Activated CD8-positive, alpha-beta memory T cell treated with anti-CD3 and anti-CD28 coated beads for 4 hours (primary cell): ENCODE measurements at places on chromosomes 3 and 15.

GRCh38 chr3:48585411-48585810 is 9.7 kb downstream of the COL7A1 start:
- DNase-seq, result no peak

DNA sequence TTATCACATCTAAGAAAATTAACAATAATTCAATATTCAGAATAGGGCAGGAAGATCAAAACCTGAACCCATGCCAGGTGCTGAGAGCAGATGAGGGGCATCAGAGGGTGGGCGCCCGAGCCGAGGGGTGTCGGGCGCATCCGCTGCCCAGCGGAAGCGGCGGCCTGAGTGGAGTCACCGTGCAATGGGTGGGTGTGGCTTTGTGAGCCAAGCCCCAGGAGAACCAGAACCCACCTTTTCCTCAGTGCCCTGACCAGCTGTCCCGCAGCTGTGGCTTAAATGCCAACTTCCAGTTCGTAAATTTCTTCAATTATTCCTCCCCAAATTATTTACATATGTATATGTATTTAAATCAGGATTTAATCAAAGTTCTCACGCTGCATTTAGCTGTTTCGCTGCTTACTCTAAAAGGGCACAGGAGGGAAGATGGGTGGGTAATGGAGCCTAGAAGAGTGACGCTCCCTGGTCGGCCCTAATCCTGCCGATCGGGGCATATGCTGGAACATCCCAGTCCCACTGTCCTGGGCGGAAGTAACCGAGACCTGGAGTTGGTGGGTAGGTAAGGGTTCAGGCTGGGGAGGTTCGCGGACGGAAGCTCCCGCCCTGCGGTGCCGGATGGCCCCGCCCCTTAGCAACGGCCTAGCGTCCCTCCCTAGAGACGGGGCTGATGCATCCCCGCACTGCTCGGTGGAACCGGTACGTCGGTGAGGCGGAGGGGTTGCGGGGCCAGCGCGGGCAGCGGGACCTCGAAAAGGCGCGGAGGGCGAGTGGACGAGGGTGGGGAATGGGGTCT is 1.3 kb downstream of the DNAH1 start:
- DNase-seq, result peak; percentile 31

DNA sequence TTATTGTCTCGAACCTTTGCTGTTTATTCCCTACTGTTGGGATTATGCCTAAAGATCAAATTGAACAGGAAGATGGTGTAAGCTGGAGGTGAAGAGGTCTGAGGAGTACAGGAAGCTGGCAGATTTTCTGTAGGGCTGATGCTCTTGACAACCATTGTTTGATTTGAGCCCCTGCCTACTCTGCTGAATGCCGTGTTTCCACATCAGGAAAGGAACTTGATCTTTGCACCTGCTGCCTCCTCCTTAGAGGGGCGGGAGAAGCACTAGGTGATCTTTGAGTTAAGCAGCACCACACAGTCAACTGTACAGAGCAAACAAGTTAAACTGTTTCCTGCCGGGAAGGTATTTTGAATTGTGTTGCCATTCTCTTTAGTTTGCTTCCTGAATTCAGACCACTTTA is 364.6 kb upstream of the EPHA6 start:
- no peak for DNase-seq

- no peak for DNase-seq
Measured at GRCh38 chr15:28931828-28932227, 46.1 kb downstream of the APBA2 start.

DNA sequence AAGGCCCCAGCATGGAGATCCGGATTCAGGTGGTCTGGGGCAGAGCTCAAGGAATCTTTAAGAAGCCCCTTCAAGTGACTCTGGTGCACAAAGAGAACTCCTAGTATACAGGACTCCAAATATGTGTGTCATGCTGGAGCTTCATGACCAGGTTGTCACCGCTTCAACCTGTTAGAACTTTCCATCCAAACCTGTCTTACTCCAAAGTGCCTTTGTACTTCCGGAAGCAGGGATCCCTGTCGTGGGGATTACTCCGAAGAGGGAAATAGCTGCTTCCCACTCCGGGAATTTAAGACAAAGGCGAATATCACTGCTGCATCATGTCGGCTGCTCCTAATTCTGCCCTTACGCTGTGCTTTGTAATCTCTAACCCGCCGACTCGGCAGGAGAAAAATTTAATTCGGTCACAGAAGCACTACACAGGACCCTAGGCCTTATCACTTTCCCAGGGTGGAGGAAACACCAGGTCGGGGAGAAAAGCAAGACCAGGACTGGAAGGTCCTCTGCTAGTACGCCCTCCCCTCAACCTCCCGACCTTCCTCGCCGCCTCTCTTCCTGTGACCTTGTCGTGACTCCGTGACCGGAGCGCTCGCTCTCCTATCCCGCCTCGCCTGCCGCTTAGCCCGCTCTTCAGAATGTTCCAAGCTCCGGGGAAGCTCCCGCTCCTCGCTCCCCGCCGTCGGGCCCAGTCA is 730 bp downstream of the HIGD1A start:
- DNase-seq, result no peak

- DNase-seq, result no peak
Measured at GRCh38 chr15:68445351-68445750, 13.4 kb upstream of the ITGA11 start.

GRCh38 chr3:73007992-73008712 is 11.5 kb downstream of the PPP4R2 start:
- DNase-seq, result no peak

- no peak for DNase-seq
Measured at GRCh38 chr3:193775421-193776077, 182.5 kb downstream of the OPA1 start.
